ENCODE measurements at places on chromosomes 7 and 10.

DNA sequence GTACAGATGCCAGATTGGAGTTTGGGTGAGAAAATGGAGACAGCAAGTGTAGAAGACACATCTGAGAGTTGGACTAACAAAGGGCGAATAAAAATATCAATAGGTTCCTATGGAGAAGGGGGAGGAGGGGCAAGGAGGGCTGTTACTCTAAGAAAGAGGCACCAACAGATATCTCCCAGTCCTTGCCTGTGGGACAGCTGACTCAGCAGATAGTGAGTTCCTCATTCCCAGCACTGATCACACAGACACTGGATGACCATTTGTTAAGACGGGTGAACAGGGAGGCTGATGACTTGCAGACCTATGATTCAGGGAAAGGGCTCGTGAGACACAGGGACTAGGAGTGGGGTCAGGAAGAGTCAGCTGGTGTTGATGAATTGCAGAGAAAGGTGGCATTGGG lies 5.7 kb upstream of the PRR15 start:
- no peak for DNase-seq

- no peak for DNase-seq
These were observed 10.8 kb downstream of the SLIT1 start for GRCh38 chr10:97174941-97175340.

GRCh38 chr7:83101530-83101929 lies 61.2 kb downstream of the PCLO start:
- DNase-seq: no peak

DNA sequence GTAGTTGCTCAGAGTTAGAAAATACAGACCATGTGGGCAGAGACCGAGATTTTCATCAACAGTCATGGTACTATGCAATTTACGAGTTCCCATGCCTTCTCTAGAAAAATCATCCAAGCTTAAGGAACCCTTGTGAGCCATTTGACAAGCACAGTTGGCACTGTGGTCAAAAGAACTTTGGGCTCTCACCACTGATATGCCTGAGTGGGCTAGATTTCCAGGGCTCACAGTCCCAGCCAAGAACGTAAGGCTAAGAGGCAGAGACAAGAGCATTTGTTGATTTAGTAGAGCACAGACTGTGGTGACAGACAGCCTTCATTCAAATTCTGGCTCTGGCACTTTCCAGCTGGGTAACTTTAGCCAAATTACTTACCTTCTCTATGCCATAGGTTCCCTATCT lies 407.0 kb downstream of the SORCS1 start:
- DNase-seq: no peak

DNA sequence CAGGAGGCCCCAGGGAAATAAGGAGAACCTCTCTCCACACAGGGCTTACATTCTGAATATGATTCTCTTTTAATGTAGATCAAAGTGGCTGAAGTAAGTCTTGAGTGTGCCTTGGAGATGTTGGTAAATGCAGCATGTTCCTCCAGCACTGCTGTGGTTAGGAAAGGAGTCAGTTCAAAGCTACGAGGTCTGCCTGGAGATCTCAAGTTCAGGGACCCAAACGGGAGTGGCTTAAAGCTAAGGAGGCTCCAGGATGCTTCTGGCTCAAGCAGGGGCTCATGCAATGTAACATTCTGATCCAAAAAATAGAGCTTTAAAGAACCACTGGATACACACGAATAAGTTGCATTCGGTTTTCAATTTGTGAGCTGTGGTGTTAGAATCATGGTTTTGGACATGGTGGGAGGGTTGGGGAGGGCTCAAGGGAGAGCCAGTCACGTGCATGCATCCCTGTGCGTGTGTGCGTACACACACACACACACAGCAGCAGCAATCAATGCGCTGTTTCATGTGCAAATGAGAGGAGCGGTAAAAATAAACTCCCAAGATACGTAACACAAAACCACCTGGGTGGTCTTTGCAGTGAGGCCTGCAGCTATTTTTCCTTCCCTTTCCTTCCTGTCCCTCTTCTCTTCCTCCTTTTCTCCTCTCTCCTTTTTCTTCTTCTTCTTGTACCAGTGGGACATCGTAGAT lies 70.5 kb downstream of the AOAH start:
- no peak for DNase-seq

All from NCI-H2081 treated with DMSO at 0.1 percent for 48 hours (cell line).